Brain (organoid and tissue), 16 donors: ENCODE measurements at places on chromosomes 3 and 15.
A peak's percentile ranks its signal among the peaks of the same experiment; 100 is the strongest.

- DNase-seq = no peak
These were observed 54.0 kb downstream of the TASOR start for GRCh38 chr3:56629047-56629446.

- DNase-seq = peak; percentile 44
These were observed 113.4 kb downstream of the SRGAP3 start for GRCh38 chr3:9135930-9136525.

- peak; percentile 58 for DNase-seq
These were observed 1.4 kb downstream of the HTD2 start for GRCh38 chr3:58307639-58308215.

DNA sequence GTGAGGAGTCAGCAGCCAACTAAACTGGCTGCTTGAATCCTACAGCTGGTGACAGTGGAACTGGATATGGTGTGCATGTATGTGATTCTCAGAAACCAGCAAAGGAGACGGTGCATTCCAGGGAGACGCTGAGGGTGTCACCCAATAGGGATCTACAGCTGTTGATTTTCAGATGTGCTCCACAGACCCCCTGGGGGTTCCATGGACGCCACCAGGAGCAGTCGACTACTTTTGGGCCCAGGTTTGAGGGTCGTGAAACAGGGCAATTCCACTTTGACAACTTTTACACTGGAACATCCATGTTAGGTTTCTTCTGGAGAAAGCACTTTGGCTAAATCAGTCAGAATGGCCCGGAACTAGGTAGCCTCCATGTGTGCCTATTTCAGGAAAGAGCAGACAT, 71.5 kb upstream of the MEX3B start:
- no peak for DNase-seq

DNA sequence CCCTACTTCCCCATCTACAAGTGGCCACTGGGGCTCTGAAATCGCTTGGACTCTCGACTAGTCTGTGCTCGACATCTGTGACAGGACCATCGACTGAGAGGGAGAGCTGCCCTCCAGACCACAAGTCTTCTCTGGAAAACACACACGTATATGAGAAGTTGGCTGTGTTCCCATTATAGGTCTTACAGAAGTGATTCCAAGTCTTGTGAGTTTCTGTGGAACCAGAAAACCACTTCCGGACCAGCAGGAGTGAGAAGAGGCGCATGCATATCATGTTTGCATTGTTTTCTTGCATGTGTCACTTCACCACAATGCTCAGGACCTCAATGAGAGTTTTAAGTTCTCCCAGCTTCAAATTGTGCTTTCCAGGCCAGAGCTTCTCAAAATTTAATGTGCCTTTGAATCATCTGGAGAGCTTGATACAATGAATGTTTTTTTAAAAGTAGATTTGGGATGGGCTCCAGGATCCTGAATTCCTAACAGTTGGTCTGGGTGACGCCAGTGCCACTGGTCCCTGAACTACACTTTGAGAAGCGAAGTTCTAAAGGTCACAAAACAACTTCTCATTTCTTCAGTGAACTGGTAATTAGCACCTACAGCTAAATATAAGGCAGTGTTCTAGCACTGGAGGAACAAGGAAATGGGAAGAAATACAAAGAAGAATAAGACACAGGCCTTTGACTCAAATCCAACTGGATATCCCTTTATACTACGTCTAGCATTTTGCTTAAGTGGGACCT, 15.7 kb downstream of the LIPC start:
- DNase-seq = no peak

- DNase-seq = no peak
These were observed 140.7 kb downstream of the BCHE start for GRCh38 chr3:165696496-165696895.

- DNase-seq = no peak
These were observed 107.7 kb upstream of the PLSCR5 start for GRCh38 chr3:146712806-146713205.

- no peak for DNase-seq
These were observed 51.3 kb upstream of the OSBPL11 start for GRCh38 chr3:125646581-125646980.

DNA sequence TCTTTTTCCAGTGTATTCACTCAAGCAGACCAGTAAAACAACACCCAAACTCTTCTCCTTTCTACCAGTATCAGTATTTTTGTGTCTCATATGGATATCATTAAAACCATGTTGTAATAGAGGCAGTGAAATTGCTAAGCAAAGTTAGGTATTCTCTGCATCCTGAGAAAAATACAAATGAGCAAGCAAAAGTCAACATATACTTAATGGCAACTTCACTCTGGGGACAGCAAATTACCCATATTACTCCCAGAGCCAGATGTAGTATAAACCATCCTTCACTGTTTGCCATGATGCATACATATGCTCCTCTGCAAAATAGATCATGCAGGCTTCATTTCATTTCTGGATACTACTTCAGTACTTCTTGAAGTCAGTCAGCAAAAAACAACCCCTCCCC, 22.1 kb downstream of the UBA5 start:
- DNase-seq = no peak

DNA sequence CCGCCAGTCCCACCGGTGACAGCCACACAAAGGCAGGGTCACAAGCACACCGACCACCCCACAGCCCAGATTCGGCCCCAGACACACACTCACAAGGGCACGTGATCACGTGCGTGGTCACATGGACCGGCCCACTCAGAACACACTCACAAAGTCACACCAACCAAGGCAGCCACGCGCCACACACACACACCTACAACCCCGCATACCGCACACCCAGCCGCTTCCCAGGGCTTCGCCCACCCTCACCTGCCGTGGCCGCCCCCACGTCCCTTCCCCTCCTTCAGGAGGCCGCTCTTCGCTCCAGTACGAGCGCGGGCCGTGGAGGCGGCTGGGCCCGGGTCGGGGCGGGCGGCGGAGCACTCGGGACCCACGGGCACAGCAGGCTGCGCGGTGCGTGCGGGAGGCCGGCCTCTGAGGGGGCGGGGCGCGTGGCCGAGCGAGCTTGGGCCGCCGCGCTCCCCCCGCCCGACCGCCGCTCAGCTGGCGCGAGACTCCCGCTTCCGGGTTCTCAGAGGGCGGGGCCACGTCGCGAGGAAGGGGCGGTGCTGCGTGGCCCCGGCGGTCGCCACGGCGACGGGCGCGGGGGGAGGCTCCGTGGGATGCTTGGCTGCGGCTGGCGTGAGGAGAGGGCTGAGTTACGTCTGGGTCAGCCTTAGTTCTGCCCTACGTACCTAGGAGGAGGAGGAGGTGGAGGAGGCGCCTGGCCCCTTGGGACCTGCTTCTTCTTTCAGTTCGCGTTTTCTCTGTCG, at the start of gene SPG21:
SPG21 (minus strand) TSS at position 499 of the 752 bp plus-strand sequence. CDS start 6,345 bp downstream, outside the sequence.
- DNase-seq = peak; percentile 88

DNA sequence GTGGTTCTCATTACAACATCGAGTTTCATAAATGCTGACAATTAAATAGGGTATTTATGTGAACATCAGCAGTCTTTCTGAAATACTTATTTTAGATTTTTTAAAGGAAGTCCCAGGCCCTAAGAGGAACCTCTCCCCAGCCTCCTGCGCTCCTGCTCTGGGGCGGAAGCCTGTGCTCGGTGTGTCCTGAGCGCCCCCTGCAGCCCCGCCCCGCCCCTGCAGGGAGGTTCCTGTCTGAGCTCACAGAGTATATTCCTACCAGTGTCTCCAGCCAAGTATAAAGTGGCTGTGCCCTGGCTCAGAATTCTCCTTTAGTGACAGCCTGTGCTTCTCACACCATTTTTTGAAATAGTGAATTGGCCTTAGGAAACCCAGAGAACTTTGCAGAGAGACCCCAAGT, 567.9 kb downstream of the GOLGA6L6 start:
- DNase-seq = no peak

- no peak for DNase-seq
These were observed 108.1 kb downstream of the KLF13 start for GRCh38 chr15:31434588-31435260.
